ENCODE measurements at places on chromosomes 6 and 20. TPM values are rescaled to one million over a fixed set of nuclear protein-coding genes. Genes with fewer than 3 reads are reported as not detected.

The PNLDC1 gene
- not detected for total RNA-seq

The TMC2 gene
- not detected for total RNA-seq

The MEP1A gene
- total RNA-seq, result not detected

The MAPK13 gene
- total RNA-seq, result 2.1 TPM

- peak; percentile 73 for DNase-seq
Measured at GRCh38 chr20:4006640-4007039, 8.7 kb downstream of the RNF24 start.

DNA sequence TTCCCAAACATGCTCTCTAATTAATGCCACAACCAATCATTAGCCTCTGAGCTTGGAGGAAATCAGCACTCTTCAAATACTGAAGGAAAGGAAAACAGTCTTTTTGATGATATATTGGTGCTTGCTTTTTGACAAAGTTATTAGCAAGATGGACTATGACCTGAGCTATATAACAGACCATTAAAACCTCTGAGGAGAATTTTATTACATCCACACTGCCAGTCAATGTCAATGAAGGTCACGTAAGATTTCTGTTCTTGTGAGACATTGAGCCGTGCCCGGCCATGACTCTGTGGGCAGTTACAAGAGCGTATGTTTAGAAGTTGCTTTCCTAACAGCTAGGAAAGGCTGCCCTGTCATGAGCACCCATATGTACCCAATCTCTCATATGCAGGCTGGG is 659.0 kb downstream of the UTRN start:
- no peak for DNase-seq

DNA sequence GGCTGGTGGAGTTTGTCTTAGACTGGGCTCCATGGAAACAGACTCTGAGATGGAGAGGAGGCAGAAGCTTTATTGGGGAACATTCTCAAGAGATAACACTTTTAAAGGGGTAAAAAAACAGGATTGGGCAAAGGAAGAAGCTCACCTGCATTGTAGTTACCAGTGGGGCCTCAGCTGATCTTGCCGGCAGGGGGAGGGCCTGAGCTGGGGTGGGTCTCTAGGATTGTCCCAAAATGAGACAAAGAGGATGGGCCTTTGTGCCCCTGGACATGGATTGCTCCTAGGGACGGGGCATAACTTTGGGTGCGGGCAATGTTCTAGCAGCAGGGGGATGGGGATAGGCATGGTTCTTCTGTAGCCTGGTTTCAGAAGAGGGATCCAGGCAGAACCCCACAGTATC is 12.5 kb downstream of the SGK2 start:
- no peak for DNase-seq

DNA sequence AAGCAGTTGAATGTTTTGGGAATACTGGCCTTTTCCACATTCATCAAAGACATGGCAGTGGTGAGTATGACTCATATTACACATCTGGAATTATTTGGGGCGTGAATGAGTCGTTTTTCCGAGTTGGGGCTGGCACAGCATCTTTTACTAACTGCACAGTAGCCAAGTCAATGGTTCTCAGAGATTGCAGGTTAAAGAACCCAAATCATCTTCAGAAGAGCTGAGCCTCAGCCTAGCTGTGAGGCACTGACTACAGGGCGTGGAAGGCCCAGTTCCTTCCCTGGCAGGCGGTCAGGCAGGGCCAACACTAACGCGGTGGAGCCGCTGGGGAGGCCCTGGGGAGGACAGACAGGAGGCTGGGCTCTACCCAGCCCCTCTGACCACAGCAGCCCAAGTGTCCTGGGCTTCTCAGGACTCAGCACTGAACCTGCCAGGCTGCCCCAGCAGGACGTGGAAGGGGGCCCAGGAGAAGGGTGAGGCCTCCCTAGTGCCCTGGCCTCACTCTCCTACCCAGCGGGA is 20.1 kb upstream of the HELZ2 start:
- peak; percentile 96 for DNase-seq

DNA sequence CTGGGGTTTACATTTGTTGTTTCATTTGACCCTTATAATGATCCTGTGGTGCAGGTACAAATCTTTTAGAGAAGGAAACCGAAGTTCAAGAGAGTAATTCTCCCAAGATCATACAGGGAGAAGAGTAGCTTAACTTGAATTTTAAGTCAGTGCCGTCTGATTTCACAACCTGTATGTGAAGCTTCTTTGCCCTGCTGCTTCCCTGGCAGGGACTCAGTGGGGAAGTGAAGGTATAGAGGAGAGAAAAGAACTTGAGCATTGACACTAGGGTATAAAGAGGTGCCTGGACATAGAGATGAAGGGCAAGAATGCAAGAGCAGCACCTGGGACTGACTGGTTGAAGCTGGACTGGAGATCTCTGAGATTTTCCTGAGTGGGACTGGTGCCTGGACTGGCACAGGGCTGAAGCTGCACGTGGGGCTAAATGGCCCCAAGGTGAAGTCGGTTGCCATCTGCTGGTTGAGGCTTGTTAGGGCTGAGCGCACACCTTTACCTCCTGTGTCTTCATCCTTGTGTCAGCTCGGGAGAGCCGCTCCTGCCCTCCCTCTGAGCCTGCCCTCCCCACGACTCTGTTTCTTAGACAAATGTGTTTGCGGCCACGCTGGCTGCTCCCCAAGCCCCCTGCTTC is 41.8 kb downstream of the FARS2 start:
- DNase-seq, result no peak

DNA sequence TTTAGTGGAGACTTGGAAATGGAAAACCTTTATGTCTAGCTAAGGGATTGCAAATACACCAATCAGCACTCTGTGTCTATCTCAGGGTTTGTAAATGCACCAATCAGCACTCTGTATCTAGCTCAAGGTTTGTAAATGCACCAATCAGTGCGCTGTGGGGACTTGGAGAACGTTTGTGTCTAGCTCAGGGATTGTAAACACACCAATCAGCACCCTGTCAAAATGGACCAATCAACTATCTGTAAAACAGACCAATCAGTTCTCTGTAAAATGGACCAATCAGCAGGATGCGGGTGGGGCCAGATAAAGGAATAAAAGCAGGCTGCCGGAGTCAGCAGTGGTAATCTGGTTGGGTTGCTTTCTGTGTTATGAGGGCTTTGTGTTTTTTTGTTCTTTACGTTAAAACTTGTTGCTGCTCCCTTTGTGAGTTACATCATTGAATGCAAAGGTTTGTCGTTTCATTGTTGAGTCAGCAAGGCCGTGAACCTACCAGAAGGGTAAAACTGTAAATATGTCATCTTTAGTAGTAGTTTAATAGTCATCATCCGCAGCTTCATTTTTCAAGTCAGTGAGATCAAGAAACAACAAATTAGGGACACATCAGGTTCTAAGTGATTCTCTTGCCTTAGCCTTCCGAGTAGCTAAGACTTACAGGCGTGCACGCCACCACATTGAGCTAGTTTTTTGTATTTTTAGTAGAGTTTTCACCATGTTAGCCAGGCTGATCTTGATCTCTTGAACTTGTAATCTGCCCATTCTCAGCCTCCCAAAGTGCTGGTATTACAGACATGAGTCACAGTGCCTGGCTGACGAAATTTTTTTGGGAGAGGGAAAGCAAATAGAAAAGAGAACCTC is 22.7 kb upstream of the NUP153 start:
- no peak for DNase-seq

GRCh38 chr20:63957690-63958441 is 1.6 kb upstream of the UCKL1 start:
- DNase-seq, result no peak

GRCh38 chr6:109073344-109074132 is 21.1 kb downstream of the SESN1 start:
- peak; percentile 68 for DNase-seq

- DNase-seq, result no peak
Measured at GRCh38 chr6:148595550-148595949, 151.3 kb upstream of the UST start.

DNA sequence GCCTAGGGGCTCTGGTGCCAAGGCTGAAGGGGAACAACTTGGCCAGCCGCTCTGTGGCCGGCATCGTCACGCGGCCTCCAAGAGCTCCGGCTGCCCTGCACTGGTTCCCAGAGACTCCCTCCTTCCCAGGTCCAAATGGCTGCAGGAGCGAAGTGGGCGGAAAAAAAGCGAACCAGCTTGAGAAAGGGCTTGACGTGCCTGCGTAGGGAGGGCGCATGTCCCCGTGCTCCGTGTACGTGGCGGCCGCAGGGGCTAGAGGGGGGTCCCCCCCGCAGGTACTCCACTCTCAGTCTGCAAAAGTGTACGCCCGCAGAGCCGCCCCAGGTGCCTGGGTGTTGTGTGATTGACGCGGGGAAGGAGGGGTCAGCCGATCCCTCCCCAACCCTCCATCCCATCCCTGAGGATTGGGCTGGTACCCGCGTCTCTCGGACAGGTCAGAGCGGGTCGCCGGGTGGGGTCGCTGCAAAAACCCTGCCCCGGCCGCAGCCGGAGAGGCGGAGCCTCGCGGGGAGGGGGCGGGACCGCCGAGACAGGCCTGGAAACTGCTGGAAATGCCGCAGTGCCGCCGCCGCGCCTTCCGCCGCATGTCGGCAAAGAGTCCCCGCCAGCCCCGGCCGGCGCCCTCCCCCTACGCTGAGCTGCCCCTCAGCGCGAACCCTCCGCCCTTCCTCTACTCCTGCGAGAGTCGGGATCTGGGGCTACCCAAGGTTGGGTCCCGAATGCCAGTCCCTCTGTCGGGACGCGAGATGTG is 814 bp upstream of the HSP90AB1 start:
- peak; percentile 84 for DNase-seq

GRCh38 chr20:6732001-6732447 is 35.5 kb upstream of the BMP2 start:
- DNase-seq, result no peak

- peak; percentile 25 for DNase-seq
Measured at GRCh38 chr6:132456700-132457143, 55.4 kb upstream of the MOXD1 start.
